Stimulated activated CD4-positive, alpha-beta T cell treated with anti-CD3 and anti-CD28 coated beads, Interleukin-1b, Interleukin-23, amount 100 ng/mL, for 48 hours (primary cell): ENCODE measurements at places on chromosomes 11 and 22.

GRCh38 chr11:127875131-127875530, 712.2 kb downstream of the ETS1 start:
- no peak for DNase-seq

GRCh38 chr11:105220121-105220520, 80.6 kb upstream of the CARD18 start:
- DNase-seq, result no peak

DNA sequence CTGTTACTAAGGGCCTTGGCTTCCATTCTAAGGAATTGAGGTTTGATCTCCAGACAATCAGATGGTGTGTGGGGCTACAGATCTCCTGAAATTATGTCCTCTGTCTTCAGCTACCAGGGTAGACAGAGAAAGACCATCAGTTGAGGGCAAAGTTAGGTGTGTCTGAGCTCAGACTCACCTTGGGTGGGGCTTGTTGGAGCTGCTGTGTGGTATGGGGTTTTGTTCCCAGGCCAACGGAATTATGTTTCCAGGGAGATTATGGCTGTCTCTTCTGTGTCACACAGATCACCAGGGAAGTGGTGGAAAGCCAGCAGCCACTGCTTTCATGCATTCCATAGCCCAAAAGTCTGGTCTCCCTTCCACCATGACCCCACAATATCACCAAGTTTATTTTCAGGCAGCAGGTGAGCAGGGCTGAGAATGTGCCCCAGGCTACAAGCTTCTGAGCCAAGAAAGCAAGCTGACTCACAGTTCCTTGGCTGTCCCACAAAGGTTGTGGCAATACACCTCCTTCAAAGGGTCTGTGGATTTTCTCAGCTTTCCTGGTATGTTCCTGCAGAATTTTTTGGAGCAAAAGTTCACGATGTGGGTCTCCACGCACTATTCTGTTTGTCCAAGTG, 714.9 kb downstream of the LUZP2 start:
- no peak for DNase-seq

GRCh38 chr11:57379732-57380131, 1.2 kb downstream of the PRG3 start:
- DNase-seq, result no peak

GRCh38 chr11:106389101-106389500, 311.6 kb downstream of the AASDHPPT start:
- no peak for DNase-seq

- no peak for DNase-seq
These were observed 5.1 kb upstream of the ARL2 start for GRCh38 chr11:65008873-65009272.

GRCh38 chr11:83427943-83428342, 141.8 kb upstream of the CCDC90B start:
- no peak for DNase-seq
